ENCODE measurements at places on chromosomes 7 and 10.

DNA sequence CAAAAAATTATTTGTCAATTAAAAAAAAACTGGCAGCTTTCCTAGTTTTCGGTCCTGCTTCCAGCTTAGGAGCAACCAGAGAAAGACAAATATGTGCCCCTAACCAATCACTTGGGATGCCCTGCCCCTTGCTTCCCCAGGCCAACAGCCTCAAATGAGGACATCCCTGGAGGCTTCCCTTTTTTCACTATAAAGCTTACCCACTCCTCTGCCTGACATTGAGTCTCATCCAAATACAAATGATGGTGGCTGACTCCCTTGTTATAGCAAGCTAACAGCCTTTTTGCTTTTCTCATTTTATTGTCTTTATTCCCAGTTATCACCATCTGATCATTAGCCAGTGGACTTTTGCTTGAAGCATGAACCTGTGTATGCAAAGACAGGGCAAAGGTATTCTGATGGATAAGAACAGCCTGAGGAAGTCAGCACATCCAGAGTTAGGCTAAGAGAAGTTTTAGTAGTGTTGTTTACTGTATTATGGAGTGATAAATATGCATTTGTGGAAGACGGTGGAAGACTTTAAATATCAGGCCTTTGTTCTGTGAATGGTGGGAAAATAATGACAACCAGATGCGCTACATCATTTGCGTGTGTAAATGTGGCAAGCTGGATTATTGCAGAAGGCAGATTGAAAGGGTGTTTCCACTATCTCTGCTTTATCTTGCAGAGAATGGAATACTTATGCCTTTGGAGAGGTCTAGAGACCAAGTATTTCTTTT lies 1.7 kb upstream of the CCM2 start:
- DNase-seq: no peak

- DNase-seq: peak; percentile 4
These were observed 620 bp downstream of the BET1 start for GRCh38 chr7:94003446-94004023.

GRCh38 chr7:95421847-95422444 lies 12.9 kb downstream of the PON2 start:
- no peak for DNase-seq

DNA sequence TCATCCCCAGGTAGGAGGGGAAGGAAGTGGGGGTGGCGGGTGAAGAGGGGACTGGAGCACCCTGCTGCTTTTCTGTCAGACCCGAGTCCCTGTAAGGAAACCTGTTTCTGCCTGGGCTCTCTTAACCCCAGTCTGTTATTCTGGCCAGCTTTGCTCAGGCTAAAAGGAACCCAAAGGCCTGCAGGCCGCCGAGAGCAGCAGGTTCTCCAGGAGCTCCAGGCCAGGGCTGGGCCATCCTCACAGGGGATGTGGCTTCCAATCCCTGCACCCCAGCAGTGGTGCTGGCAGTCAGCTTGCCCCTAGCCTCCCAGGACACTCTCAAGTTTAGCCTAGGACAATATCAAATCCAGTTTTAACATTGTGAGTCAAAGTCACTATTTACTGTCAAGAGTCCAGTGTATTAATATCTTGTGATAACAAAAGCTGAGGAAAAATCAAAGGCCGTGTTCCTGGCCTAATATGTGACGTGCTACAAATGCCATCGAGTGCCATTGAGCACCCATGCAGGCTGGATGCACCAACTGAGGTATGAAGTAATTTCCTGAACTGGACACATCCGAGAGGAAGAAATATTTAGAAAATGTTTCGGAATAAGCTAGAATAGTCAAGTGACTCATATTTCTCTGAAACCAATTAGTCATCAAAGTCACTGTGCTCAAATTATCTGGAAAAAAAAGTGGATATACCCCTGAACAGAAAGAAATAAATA lies 7.0 kb downstream of the PKD1L1 start:
- no peak for DNase-seq

- no peak for DNase-seq
These were observed 2.3 kb upstream of the GSTO1 start for GRCh38 chr10:104252368-104252767.

GRCh38 chr7:84085147-84085546 lies 109.4 kb downstream of the SEMA3A start:
- no peak for DNase-seq

- no peak for DNase-seq
These were observed 64.4 kb downstream of the PROSER2 start for GRCh38 chr10:11887381-11888227.

- DNase-seq: no peak
These were observed 16.0 kb downstream of the RASGEF1A start for GRCh38 chr10:43250615-43251418.

- DNase-seq: no peak
These were observed 282.4 kb downstream of the AHR start for GRCh38 chr7:17580856-17581255.

DNA sequence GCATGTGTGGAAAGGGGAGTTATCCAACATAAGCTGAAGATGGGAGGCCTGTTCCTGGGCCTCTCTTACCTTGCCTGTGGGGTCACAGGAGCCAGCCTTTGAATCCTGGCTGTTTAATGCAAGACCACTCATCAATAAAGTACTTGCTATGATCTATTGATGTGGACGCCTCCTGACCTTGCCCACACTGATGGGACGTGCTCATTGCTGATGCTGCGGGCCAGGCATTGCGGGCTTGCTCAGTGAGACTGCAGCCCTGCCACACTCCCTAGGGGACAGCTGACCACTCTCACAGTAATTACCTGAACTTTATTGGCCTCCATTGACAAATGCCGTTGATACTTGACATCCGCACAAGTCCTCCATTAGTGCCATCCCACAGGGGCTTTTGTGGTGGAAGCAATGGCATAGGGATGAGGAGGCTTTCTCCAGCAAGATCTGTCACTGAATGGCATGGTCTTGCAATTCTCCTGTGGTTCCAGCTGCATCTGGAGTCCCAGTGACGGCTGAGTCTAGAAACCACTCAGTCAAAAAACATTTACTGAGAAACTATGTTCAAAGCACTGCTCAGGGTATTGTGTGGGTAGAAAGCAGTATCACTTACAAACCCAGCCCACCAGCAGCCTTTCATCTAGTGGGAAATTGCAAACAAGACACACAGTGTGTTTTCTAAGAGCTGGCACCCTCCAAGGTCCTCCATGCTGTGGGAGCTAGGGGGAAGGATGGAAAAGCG lies 135.1 kb upstream of the YAE1 start:
- no peak for DNase-seq

DNA sequence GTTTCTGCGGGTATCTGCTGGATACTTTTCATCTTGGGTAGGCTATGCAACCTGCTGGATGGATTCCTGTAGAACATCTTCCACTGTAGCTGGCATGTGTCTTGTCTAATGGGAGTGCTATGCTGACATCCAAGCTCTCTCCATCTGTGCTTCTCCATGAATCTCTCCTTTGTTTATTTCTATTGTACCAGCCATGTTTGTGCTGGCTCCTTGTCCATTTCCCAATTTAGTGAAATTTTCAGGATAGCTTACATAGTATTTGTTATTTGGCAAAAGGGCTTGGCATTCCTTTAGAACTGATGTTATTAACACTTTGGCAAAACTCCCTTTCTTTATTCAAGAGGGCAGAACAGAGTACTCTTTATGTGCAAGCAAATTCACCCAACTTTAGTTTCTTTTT lies 198.0 kb downstream of the CSTF2T start:
- DNase-seq: no peak

- DNase-seq: no peak
These were observed 2.2 kb downstream of the RAB18 start for GRCh38 chr10:27506280-27506679.

DNA sequence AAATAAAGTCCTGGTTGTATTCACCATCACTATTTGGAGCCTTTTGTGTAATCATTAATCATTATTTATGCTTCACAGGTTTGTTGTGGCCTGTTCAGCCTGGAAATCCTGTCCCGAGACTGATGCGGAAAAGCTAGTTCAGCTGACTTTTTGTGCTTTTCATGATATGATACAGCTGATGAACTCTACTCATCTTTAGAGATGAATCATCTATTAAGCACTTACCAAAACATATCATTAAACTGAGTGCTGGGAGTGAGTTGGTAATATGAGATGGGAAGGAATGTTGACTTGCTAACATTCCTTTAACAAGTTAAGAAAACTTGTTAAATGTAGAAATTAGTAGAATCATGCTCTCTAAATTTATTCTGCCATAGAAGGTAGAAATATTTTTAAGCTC lies 53.0 kb downstream of the CROT start:
- no peak for DNase-seq

DNA sequence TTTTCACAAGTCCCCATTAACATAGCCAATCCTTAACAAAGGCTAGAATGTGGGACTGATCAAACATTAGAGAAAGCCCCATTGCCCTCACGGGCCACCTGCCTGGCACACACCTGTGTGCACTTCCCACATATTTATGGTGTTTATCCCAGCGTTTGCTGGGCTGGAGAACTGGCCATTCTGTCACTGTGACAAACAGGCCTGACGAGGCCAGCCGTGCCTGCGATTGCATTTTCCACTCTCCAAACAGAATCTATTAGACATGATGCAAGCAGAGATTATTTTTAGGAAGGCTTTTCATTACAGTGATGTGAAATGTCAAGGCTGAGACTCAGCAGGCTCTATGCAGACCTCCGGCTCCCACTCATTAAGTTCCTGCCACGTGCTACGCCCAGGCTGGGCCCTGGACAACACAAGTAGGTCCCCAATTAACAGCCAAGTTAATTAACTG lies 20.4 kb downstream of the PTPRN2 start:
- DNase-seq: no peak

DNA sequence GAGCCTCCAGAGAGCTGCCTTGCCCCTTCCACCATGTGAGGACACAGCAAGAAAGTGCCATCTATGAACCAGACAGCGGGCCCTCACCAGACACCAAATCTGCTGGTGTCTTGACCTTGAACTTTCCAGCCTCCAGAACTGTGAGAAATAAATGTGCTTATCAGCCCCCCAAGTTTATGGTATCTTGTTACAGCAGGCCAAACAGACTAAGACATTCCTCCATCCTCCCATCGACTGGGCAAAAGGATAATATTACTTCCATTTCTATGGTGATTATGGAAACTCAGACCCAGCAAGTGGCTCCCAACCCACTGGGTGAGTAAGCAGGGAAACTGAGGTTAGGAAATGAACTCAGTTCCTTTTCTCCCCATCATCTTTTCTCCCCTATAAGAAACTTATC lies 288.4 kb downstream of the KCNMA1 start:
- DNase-seq: no peak

DNA sequence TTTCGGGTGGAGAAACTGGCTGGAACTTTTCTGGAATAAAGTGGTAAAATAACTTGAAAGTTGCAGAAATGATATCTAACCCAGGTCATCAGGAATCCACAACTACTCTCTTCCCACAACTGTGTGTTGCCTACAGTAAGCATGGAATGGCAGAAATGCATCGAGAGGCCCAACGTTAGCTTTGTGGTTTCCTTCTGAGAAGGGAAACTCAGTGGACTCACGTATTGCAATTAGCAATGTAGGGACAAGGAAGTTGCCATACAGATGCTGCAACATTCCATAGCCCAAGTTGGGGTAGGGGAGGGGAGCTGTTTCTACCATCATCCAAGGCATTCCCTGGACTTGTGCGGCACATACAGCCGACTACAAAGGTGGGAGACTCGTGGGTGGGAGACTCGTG lies 1.9 kb downstream of the PON1 start:
- no peak for DNase-seq

DNA sequence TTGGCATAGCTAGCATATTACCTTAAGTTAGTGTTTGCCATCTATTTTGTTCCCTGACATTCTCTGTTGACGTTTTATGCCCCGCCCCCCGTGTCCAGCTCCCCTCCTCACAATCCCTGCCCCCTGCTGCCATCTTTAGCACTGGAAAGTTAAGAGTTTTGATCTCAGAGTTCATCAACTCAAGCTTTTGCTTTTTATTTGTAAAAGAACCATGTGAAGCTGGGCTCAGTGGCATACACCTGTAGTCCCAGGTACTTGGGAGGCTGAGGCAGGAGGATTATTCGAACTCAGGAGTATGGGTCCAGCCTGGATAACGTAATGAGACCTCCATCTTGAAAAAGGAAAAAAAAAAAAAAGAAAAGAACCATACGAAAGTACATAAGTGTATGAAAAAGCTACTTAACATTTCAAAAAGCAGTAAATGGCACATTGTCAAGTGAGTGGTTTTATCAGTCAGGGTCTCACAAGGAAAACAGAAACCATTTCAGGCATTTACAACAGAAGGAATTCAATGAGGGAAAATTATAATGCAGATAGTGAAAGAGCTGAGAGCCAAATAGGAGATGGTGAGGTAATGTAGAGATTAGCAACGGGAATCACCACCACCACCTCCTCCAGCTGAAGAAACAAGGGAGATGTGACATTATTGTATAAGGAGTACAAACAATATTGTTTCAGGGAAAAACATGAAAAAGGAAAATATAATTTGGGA lies 64.9 kb downstream of the MCU start:
- DNase-seq: no peak

GRCh38 chr7:103989785-103990767 lies 618 bp upstream of the RELN start:
- no peak for DNase-seq

GRCh38 chr10:30737931-30738391 lies 108.4 kb upstream of the LYZL2 start:
- DNase-seq: peak; percentile 19
